ENCODE measurements at places on chromosomes 4 and X. TPM values are rescaled to one million over a fixed set of nuclear protein-coding genes. Genes with fewer than 3 reads are reported as not detected.

- no peak for DNase-seq
Observed at GRCh38 chr4:89665662-89666061, 171.3 kb downstream of the SNCA start.

VSIG4 gene
- 79.9 TPM for total RNA-seq

GRCh38 chr4:109690690-109691410 is 12.4 kb downstream of the CASP6 start:
- DNase-seq: no peak

DNA sequence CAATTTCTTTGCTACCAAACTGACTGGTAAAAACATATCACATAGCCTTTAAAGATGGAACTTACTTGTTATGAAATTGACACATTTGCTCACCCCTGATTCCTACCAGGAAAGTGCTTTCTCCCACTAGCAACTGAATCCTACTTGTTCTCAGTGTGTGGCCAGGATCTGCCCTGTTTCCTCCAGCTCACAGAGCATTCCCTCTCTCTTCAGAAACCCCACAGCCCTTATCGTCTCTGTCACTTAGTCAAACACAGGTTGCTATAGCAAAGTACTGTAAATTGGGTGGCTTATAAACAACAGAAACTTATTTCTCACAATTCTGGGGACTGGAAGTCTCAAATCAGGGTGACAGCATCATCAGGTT is 265.2 kb upstream of the BOD1L1 start:
- DNase-seq: no peak

MAN2B2 gene
- 24.1 TPM for total RNA-seq
